ENCODE measurements at places on chromosomes 3 and 15.
A peak's percentile ranks its signal among the peaks of the same experiment; 100 is the strongest.

DNA sequence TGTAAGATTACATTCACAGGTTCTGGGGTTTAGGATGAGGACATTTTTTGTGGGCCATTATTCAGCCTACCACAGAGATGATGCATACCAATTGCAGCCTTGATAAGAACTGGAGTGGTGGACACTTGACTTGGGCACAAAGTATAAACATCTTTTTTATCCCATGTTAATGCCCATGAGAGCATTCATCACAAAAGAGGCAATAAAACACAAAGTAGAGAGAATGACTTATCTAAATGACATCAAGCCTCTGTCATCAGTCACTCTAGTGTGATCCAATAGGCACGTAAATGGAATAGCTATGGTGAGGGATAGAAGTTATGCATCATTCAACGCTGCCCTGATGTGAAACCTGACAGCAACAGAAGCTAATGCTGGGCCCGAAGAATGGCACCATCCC, 25.8 kb downstream of the VEPH1 start:
- DNase-seq, result no peak

GRCh38 chr3:35908366-35909232, 269.3 kb downstream of the ARPP21 start:
- DNase-seq, result peak; percentile 91

GRCh38 chr15:53397041-53397616, 362.3 kb downstream of the WDR72 start:
- no peak for DNase-seq

DNA sequence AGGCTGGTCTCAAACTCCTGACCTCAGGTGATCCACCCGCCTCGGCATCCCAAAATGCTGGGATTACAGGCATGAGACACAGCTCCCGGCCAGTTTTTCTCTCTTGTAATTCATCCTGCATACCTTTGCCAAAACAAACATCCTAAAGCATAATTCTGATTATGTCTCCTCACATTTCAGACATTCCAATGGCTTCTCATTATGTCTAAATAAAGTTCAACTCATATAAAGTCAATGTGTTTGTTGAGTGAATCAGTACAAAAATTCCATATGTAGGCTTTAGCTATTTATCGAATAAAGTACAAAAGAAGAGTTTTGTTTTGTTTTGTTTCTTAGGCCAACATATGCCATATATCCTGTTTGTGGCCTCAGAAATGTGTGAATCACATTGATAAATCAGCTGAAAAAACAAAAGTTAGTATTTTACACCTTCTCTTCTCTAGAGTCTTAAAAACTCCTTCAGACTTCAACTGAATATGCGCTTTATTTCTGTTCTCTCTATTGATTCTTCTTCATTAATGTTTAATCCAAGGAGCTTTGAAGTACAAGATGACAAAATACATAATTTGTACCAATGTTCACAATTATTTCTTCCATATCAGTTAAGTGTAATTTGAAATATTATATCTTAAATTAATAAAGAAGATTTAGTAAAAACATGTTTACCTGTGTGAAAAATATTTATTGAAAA, 165.8 kb downstream of the MECOM start:
- no peak for DNase-seq
